ENCODE measurements at places on chromosomes 4 and X.

DNA sequence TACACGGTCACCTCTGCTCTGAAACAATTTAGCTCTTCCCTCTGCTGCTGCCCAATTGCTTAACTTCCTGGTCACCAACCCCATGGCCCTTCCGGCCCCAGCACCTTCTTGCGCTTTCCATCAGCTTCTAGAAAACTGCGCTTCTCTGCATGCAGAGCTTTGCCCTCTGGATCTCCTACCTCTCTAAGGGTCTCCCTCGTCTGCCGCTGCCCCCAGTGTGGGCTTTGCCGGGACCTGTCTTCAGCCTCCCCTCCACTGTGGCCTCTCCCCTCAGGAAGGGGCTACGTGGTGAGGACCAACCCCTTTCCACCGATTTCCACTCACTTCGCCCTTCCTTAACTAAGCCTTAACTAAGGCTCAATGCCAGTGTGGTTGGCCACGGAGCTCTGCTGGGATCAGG lies 94.6 kb downstream of the DCTD start:
- no peak for DNase-seq

DNA sequence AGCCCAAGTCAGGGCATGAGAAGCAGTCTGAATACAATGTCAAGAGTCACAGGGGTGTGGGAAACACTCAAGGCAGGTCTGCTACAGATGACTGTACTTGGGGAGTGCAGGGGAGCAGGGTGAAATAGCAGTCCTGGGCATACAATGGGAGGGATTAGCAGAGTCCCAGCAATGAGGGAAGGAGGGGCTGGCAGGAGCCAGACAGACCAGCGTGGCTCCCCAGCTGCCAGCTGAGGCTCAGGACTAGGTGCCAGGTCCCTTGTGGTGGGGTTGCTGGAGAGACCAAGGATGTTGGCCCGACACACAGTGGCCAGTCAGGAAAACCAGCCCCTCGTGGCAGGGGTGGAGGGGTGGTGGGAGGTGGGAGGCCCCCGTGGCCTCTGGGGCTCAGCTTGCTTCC lies 86.6 kb downstream of the RTL5 start:
- no peak for DNase-seq

DNA sequence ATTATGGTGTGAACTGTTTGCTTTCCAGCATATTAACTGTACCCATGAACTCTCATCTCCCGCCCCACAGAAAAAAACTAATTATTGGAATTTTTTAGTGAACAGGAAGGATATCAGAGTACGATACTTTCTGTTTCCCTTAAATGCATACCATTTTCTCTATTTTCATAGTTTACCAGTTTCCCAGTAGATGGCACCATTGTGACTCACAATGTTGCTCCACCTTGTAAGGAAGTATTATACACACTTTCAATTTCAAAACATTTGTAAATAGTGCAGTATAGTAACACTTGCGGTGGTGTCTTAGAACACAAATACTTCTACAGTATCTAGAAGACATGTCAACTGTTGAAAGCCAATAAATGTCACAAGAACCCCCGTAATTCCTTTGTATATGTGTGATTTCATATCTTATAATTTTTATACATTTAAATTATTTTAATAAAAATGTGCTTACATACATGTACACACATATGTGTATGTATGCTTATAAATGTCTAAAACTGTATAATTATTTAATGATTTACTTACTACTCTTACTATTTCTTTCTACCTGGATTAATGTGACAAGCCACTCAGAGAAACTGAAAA lies 167.3 kb downstream of the SLIT2 start:
- DNase-seq: no peak

DNA sequence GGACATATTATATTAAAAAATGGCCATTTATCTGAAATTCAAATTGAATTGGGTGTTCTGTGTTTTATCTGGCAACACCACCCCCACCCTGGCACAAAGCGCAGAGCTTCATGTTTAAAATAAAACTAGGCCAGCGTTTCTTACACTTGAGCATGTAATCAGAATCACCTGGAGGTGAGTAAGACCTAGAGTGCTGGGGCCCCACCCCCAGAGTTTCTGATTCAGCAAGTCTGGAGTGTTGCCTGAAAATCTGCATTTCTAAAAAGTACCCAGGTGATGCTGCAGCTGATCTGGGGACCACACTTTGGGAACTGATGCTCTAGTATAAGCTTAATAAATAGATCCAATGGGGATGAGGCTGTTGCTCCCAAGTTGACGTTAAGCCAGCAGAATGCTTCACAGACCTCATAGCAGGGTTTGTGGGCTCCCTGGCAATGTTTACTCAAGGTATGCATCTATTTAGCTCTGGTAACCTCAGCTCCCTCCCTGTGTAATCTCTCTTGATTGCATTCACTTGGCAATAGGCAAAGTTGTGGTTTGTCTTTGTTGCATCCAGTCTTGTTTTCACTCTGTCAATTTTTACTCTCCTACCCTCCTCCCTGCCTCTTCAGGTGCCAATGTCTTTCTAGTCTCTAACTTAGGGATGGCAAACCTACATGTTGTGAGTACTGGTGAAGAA lies 99.8 kb upstream of the TEX13D start:
- DNase-seq: no peak

DNA sequence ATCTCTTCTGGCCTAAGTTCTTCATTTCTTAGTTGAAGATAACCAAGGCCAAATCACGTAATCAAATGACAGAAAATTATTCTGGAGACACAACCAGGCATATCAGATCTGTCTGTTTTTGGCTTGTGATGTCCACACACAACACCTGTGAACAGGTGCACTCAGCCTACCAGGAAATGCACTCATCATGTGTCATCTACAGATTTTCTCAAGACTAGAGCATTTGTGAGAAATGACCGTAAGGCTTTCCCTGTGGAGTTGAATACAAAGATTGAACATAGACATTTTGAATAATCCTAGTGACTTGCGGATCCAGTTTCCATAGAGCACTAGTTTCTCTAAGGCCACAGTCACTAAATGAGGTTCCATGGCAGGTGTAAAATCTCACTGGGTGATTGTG lies 26.7 kb upstream of the CXCL8 start:
- no peak for DNase-seq

- no peak for DNase-seq
These were observed 39.0 kb upstream of the HGFAC start for GRCh38 chr4:3402491-3403347.

DNA sequence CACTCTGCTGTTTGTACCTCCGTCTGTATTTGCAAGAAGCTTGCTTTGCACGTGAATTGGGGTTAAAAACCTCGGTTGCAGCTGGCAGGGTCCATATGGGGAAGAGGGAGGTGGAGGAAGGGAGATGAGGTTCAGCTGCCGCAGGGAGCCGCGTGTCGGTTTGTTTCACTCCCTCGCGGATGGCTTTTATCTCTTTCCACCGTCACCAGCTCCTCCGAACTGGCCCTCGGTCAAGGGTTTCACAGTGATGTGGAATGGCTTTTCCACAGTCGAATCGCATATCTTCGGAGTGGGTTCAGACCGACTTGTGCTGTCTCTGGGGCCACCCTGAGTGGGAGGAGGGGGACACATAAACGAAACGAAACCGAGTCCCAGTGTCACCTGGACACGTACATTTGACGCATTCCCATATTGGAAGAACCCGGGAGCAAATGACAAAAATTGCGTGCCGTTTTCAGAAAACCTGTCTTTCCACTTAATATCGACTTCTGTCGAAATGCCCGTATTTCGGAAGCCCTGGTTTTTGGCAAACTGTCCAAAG lies 929 bp downstream of the ZBTB33 start:
- no peak for DNase-seq

GRCh38 chr4:94274912-94275311 lies 67.2 kb downstream of the SMARCAD1 start:
- DNase-seq: no peak

DNA sequence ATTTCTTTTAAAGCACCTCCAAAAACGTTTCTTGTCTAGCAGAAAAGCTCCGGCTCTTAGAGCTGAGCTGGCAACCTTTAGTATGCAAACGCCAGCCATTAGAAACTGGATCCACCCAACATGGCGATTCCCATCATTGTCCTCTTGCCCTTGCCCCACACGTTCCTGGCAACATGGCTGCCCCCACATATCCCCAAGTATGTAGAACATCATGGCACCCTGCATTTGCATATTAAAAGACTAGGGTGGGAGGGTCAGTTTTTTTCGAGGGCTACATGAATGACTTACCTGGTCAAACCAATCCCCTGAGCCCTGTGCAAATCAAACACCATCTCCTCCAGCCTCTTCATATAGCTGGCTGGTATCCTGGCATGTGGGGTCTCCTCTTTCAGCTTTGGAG lies 82.2 kb upstream of the HELT start:
- no peak for DNase-seq

DNA sequence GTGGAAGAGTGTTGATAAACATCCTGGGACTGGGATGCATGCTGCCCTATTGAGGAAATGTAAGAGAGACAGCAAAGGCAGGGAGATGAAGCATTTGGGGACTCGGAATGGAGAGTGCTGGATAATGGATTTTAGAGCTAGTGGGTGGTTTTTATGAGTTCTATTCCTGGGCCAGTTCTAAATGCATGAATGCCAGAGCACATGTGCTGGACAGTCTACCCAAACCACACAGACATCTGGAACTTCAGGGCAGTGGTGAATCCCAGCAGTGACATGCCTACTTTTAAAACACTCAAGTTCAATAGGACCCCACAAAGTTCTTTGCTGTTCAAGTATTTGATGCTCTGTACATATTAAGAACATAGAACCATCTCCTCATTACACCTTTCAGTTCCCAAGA lies 133.9 kb downstream of the CBR4 start:
- no peak for DNase-seq

GRCh38 chr4:105677709-105678108 lies 30.8 kb downstream of the INTS12 start:
- no peak for DNase-seq

DNA sequence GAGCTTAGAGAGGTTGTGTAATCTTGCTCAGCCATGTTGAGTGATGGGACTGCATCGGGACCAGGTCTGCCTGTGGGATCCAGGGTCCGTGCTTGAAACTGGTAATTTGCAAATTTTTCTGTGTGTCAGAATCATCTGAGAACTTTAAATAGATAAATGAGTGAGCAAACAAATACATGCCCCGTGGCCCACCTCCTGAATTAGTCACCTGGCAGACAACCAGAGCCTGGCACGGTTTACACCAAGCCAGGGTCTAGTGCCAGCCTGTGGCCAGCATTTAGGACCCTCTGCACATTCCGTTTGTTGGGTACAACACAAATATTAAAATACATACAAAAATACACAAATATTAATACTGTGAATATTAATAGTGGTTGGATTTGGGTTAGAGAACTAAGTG lies 90.6 kb upstream of the STOX2 start:
- no peak for DNase-seq

- no peak for DNase-seq
These were observed 77.0 kb upstream of the PGRMC2 start for GRCh38 chr4:128364565-128364964.

GRCh38 chr4:98864560-98864959 lies 64.4 kb downstream of the EIF4E start:
- DNase-seq: no peak

DNA sequence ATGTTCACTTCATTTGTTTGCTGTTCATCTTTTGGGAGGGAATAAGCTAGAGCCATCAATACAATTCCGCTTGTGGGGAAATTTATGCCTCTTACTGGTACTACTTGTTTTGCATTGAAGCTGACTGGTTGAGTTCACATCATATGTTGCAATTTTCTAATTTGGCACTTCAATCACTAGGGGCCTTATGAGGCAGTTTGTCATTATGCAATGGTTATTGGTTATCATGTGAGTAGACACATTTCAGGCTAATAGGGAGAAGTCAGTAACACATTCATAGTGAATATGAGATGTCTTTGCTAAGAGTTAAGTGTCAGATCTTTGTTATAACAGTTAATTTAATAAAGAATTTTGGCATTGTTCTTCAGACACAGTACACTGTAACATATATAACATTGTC lies 5.0 kb downstream of the RPL36A start:
- no peak for DNase-seq

DNA sequence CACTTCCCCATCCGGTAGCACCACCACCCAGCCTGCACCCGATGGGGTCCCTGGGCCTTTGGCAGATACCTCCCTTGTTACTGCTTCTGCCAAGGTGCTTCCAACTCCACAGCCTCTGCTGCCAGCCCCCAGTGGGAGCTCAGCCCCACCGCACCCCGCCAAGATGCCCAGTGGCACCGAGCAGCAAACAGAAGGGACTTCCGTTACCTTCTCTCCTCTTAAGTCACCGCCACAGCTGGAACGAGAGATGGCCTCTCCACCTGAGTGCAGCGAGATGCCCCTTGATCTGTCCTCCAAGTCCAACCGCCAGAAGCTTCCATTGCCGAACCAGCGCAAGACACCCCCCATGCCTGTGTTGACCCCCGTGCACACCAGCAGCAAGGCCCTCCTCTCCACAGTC lies 31.9 kb downstream of the BCORL1 start:
- no peak for DNase-seq

DNA sequence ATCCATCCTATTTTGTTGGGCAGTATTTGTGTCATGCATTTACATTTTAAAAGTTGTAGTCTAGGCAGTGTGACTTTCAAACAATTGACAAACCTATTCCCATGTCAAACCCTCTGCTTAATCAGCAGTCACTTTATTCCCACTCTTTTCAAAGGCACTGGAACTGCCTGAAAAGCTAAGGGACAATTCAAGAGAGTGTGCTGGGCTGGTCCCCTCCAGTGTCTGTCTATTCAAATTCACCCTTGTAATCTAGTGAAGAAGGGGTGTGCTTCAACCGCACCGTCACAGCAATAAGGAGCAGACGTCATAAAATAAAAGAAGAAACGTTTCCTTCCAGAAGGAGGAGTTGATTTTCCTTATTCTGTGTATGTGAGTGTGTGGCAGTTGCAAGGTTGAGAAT lies 197.0 kb upstream of the MAD2L1 start:
- no peak for DNase-seq

DNA sequence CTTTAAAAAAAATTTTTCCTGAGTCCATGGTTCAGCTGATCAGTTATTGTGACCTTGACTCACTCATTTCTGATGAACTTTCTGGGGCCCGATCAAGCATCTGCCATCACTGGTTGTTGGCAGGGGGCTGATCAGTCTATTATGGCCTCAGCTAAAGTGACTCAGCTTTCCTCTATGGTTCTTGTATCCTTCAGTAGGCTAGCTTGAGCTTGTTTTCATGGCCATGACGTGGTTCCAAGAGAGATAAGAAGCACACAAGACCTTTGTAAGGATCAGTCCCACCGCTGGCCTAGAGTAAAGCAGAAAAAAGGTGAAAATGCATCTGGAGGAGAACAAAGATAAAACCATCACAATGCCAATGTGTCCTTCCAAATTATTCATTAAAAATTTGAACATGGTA lies 29.8 kb upstream of the EPGN start:
- no peak for DNase-seq

DNA sequence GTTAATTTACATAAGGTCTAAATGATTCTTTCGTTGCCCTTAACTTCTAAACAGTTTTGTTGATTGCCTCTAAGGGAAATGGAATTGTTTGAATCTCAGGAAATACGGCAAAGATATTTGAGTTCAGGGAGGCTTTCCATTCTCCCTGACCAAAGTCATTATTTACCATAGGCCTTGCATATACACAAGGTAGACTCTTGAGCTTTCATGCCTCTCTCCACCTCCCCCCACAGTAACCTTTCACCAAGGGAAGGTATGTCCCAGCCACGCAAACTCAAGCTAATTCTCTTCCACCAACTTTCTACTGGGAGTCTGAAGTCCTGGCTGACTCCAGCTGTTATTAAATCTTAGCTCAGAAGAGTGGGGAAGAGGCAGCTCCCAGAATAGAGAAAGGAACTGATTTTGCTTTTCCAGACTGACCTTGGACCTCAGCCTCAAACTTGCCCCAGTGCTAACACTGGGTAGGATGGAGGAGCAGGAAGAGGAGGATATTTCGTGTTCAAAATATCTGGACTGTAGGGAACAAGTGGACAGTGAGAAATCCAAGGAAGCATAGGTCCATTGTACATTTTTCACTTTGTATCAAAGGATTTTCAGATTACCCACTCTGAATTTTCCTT lies 1.4 kb downstream of the IGSF1 start:
- DNase-seq: no peak

Data from bone marrow (tissue), 2 donors.